Right lobe of liver (tissue), 6 donors: ENCODE measurements at places on chromosomes 5 and 9. TPM values are rescaled to one million over a fixed set of nuclear protein-coding genes. Genes with fewer than 3 reads are reported as not detected.
A peak's percentile ranks its signal among the peaks of the same experiment; 100 is the strongest.

ADCY2 gene
- total RNA-seq = 0.93 TPM

OBP2B gene
- total RNA-seq = not detected

CRHBP gene
- 117 TPM for total RNA-seq

GRCh38 chr5:124741711-124742496 lies 4.5 kb downstream of the ZNF608 start:
- H3K4me1 ChIP-seq = no peaks in the 10 kb centered on the region
- H3K36me3 ChIP-seq = no peaks in the 10 kb centered on the region
- H3K27me3 ChIP-seq = no peaks in the 10 kb centered on the region

DNA sequence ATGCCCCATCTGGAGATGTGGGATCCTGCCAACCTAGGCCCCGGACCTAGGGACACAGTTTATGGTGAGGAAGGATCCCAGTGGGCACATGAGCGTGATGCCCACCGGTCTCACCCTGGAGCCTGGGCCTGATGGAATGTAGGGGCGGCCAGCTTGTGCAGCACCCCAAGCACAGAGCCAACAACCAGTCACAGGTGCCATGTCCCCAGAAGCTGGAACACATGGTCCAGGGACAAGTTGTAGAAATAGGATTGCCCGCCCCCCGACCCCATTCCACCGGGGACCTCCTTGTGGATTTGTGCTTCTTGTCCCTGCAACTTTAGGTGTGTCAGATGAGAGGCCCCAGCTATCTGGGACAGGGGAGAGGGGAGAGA lies 48.9 kb downstream of the C9orf50 start:
- no peak for DNase-seq
- no peaks in the 10 kb centered on the region for H3K4me1 ChIP-seq
- H3K27ac ChIP-seq = no peak overlapping the region
- H3K36me3 ChIP-seq = no peaks in the 10 kb centered on the region
- no peak overlapping the region for H3K4me3 ChIP-seq

- H3K36me3 ChIP-seq = no peaks in the 10 kb centered on the region
- no peaks in the 10 kb centered on the region for H3K4me1 ChIP-seq
- H3K27ac ChIP-seq = no peak overlapping the region
- DNase-seq = no peak
Observed at GRCh38 chr5:112329419-112330090, 89.5 kb downstream of the EPB41L4A start.

DNA sequence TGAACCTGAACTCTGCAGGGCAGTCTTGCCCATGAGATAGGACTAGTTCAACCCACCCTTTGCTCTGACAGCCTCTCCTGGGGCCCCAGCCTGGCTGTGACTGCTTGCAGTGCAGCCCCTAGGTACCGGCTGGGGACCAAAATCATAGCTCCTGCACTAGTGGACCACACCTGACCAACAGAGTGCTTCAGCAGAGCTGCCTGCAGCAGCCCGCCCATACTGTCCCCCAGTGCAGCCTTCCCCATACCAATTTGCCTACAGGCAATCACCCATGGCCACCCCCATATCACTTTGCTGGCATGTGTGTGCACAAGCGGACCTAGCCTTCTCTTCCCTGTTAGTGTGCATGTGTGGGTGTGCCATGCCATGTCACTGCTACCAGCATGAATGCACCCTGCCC lies 347.6 kb upstream of the MPDZ start:
- H3K4me1 ChIP-seq = no peaks in the 10 kb centered on the region
- no peak overlapping the region for H3K27ac ChIP-seq
- H3K36me3 ChIP-seq = no peaks in the 10 kb centered on the region

- H3K4me1 ChIP-seq = no peaks in the 10 kb centered on the region
- no peak for DNase-seq
- H3K36me3 ChIP-seq = no peaks in the 10 kb centered on the region
- H3K27me3 ChIP-seq = no peaks in the 10 kb centered on the region
- H3K27ac ChIP-seq = no peak overlapping the region
- H3K4me3 ChIP-seq = no peak overlapping the region
Observed at GRCh38 chr5:38018016-38018415, 178.2 kb upstream of the GDNF start.

DNA sequence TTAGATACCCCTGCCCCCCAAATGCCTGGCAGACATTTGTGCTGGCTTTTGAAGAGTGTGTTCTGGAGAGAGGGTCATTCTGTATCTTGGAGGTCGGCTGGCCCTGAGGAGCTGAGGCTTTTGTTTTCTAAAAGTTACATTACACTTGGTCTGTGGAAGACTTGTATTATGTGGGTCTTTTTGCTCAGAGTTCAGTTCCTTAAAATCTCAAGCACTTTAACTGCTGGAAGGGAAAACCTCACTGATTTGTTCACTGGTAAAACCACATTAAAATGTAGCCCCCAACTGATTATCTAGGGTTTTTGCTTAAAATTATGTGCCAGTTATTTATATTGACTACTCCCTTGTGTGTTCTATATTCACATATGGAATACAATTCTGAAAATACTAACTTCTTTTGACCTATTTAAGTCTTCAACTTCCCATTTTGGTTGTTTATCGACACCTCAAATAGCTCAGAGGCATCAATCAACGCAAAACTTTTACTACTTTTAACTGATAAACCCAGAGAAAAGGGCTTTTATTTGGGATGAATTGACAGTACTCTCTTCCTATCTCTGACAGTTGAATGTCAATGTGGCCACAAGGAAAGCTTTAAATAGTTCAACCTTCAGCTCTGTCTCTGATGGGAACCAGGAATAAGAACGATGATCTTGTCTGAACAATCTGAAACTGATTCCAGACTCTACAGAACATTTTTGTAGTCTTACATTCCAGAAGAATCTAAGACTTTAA lies 54.0 kb upstream of the MAP3K1 start:
- H3K27ac ChIP-seq = no peak overlapping the region
- DNase-seq = no peak
- H3K36me3 ChIP-seq = no peaks in the 10 kb centered on the region
- H3K27me3 ChIP-seq = no peaks in the 10 kb centered on the region
- no peaks in the 10 kb centered on the region for H3K4me1 ChIP-seq

- H3K4me3 ChIP-seq = no peak overlapping the region
- H3K36me3 ChIP-seq = no peaks in the 10 kb centered on the region
- no peaks in the 10 kb centered on the region for H3K27me3 ChIP-seq
- no peak overlapping the region for H3K27ac ChIP-seq
Observed at GRCh38 chr5:6941631-6942030, 228.4 kb downstream of the TENT4A start.

DNA sequence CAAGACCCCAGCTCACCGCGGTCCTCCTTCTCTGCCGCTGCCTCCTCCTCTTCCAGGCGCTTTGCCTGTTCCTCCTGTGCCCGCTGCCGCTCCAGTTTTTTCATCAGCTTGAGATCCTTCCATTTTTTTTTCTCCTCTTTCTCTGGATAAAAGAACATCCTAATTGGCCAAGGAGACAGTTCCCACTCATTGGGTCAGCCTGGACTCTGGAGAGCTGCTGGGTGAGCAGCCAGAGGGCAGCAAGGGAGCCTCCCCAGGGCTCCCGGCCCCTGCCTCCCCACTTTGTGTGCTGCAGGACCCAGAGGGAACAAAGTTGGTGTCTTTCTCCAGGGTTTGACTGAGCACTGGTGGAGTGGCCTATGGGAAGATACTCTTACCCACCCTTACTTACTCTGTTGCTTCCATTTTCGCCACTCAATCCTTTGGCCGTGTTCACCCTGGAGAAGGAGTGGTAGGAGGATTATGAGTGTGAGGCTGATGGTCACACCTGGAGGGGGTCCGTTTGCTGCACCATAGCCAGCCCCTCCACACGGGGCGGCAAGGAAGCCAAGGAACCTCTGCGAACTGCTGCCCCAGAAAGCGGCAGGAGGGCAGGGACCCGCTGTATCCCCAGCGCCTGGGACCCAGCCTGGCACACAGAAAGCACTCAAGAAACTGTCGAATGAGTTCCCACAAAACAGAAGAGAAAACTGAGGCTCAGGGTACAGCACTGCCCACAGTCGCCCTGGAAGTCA lies 708 bp downstream of the SPOUT1 start:
- peak overlapping the region; percentile 85 for H3K4me3 ChIP-seq
- H3K36me3 ChIP-seq = peaks cover 27% of the 10 kb centered on the region
- peak overlapping the region; percentile 31 for H3K27ac ChIP-seq

DNA sequence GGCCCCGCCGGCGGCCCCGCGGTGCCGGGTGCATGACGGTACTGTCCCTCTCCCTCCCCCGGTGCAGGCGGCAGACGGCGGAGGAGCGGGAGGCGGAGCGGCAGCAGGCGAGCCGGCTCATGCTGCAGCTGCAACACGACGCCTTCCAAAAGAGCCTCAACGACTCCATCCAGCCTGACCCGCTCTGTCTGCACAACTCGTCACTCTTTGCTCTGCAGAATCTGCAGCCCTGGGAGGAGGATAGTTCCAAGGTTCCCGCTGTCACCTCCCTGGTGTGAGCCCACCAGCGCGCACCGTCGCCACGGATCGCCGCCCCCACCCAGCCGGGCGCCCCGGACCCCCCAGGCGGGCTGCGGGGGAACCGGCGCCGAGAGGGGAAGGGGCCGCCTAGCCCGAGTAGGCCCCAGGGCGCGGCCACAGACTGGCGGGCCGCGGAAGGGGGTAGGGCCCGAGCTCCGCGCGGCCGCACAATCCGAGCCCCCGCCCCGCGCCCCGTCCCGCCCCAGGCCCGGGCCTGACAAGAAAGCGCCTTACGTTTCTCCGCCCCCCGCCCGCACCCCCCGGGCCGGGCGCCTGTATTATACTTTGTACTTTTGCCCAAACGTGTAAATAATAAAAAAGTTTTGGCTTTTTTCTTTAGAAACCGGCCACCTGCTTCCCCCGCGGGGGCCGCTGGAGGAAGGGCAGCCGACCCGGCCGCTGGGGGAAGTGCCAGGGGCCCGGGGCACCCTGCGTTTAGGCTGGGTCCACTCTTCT lies 2.5 kb downstream of the TLX3 start:
- no peak overlapping the region for H3K27ac ChIP-seq
- no peaks in the 10 kb centered on the region for H3K4me1 ChIP-seq
- no peak for DNase-seq
- H3K4me3 ChIP-seq = no peak overlapping the region
- peaks cover 80% of the 10 kb centered on the region for H3K27me3 ChIP-seq

DNA sequence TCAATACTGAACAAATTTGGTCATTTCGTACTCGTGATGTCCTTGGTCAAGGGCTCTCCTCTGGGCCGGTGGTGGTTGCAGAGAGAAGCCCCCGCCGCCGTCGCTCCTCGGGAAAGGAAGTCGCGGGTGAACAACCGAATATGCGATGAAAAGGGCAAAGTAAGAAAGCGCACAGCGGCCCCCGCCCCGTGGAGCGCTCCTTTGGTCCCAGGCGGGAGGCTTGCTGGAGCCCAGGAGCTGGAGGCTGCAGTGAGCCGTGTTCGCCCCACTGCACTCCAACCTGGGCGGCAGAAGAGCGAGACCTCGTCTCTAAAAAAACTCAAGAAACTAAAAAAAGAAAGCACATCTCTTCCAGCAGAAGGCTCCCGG lies 108.4 kb upstream of the LARP1 start:
- H3K4me1 ChIP-seq = no peaks in the 10 kb centered on the region
- H3K27me3 ChIP-seq = no peaks in the 10 kb centered on the region
- no peaks in the 10 kb centered on the region for H3K36me3 ChIP-seq
- no peak overlapping the region for H3K27ac ChIP-seq
- DNase-seq = no peak

GRCh38 chr5:107104040-107104995 lies 566.4 kb downstream of the EFNA5 start:
- H3K4me1 ChIP-seq = no peaks in the 10 kb centered on the region
- H3K27ac ChIP-seq = no peak overlapping the region
- H3K27me3 ChIP-seq = no peaks in the 10 kb centered on the region
- H3K4me3 ChIP-seq = no peak overlapping the region
- no peak for DNase-seq
- no peaks in the 10 kb centered on the region for H3K36me3 ChIP-seq

GRCh38 chr9:76703270-76703669 lies 61.0 kb upstream of the PCA3 start:
- no peaks in the 10 kb centered on the region for H3K36me3 ChIP-seq
- no peak overlapping the region for H3K4me3 ChIP-seq
- peak; percentile 43 for DNase-seq
- peak overlapping the region; percentile 10 for H3K27ac ChIP-seq
- H3K4me1 ChIP-seq = no peaks in the 10 kb centered on the region

DNA sequence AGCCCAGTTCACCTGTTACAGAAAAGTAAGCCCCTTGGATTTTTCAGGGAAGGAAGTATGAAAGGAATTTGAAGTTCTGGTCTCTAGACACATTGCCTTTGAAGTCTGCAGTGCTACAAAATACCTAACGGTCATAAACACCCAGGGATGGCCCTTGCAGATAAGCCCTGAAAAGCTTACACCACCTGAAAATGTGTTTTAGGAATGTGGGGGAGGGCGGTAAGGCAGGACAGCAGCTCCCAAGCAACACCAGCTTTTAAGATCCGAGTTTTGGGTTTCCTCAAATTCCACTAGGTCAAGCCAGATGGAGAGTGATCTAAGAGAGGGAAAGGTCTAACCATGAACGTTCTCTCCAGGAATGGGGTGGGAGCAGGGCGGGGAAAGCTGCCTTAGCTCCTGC lies 114.1 kb upstream of the PANK3 start:
- no peak for DNase-seq
- H3K4me1 ChIP-seq = no peaks in the 10 kb centered on the region
- no peak overlapping the region for H3K27ac ChIP-seq
- H3K4me3 ChIP-seq = no peak overlapping the region

GRCh38 chr9:5481322-5482040 lies 28.9 kb upstream of the PDCD1LG2 start:
- H3K4me1 ChIP-seq = no peaks in the 10 kb centered on the region
- no peak overlapping the region for H3K27ac ChIP-seq
- H3K27me3 ChIP-seq = no peaks in the 10 kb centered on the region
- H3K36me3 ChIP-seq = no peaks in the 10 kb centered on the region

DNA sequence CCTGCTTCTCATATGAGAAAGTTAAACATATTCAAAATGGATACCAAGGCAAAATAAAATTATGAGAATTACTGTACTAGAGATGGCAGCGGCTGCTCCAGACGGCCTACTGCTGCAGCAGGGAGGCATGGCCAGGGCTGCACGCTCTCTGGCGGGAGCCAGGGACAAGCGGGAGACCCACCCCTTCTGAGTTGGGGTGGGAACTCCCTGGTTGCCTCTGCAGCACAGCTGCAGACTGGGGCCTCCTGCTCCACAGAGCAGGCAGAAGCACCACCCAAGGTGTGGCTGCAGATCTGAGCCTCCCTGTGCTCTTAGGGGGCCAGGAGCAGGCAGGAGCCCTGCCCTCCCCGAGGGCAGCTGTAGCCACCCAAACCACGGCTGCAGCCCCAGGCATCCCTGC lies 2.3 kb upstream of the AUH start:
- no peak overlapping the region for H3K27ac ChIP-seq
- H3K4me3 ChIP-seq = no peak overlapping the region
- peaks cover 10% of the 10 kb centered on the region for H3K4me1 ChIP-seq
- no peak for DNase-seq
- no peaks in the 10 kb centered on the region for H3K27me3 ChIP-seq

DNA sequence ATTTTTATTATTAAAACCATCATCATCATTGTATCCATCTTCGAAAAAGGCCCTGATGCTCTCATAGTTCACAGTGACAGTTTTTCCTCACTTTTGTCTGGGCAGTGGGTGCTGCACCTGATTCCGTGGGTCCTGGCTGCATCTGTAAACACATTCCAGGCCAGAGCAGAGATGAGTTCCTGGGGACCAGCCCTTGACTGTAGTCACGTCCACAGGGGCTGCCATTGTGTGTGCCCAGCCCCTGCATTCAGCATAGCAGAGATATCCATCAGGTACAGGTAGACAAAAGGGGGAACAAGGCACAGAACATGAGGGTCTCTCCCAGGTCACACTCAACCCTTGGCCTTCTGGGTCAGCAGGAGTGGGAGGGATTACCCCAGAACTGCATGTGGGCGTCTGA lies 189.0 kb downstream of the NR3C1 start:
- H3K36me3 ChIP-seq = no peaks in the 10 kb centered on the region
- H3K4me3 ChIP-seq = no peak overlapping the region
- H3K27ac ChIP-seq = no peak overlapping the region
- DNase-seq = no peak
- no peaks in the 10 kb centered on the region for H3K4me1 ChIP-seq
